ENCODE measurements at places on chromosomes 6 and 20.

- DNase-seq = no peak
Observed at GRCh38 chr20:34012330-34012729, 18.6 kb downstream of the RALY start.

GRCh38 chr6:25555188-25555587, 96.8 kb upstream of the SCGN start:
- no peak for DNase-seq

DNA sequence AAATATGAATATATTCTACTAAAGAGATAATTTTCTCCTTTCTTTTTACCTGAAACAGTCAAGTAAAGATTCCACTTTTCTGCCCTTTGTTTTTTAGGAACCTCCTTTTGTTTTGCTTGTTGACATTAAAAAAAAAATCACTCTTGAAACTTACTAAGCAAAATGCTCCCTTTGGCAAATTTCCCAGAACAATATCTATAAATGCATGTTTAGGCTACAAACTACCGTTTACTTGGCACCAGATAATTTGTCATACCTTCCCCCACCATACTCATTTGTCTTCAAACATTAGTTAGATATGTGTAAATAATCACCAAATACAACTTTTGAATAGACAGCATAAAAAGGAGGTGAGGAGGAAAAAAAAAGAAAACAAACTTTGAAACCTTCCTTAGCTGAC, 604.7 kb downstream of the RFPL4B start:
- no peak for DNase-seq

- DNase-seq = no peak
Observed at GRCh38 chr6:76770281-76770680, 693.0 kb downstream of the HTR1B start.
